ENCODE measurements at places on chromosomes 11 and 22.

- no peak for DNase-seq
Measured at GRCh38 chr22:47169801-47170140, 407.3 kb downstream of the TBC1D22A start.

GRCh38 chr11:78651923-78652842 lies 77.5 kb upstream of the NARS2 start:
- no peak for DNase-seq

DNA sequence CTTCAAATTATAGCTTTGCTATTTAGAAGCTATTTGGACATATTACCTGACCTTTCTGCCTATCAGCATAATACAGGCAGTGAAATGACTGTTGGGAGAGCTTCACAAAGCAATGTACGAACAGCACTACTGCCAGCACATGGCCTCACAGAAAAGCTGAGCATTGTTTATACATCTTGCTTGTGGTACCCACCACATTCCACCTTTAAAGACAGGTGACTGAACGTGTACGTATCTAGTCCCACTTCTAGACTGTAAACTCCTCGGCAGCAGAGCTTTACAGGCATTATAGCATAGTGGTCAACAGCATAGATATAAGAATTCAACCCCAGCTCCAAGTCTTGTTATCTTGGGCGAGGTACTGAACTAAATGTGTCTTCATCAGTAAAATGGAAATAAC lies 1.6 kb downstream of the JOSD1 start:
- DNase-seq, result no peak

DNA sequence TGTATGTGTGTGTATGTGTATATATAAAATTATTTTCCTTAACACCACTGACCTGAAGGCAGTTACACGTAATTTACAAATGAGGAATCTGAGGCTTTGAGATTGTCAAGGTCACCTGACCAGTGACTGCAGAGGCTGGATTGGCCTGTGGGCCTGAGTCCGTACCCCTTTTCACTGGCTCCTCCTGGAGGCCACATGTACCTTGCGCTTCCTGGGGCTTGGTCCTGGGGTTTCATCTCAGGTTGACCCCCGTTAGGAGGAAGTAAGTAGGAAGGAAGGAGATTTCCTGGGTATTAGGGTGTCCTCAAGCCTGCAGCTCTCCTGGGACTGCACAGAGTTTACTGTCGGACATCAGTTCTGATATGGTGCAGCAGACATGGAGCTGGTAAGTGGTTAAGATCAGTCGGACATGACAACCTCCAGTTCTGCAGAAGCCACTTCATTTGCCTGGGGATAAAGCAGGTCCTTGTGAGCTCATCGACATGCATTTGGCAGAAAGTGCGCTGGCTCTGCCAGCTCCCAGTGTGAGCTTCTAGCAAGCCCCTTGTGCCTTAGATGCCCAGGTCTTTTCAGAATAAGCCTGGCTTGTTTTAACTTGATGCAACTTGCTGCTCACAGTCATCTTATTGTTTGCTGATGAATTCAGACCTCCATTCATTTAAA lies 36.6 kb downstream of the ST3GAL4 start:
- DNase-seq, result no peak

Measured in SHP77 treated with DMSO at 0.1 percent for 48 hours (cell line).